NCI-H345 (cell line): ENCODE measurements at places on chromosomes 16 and 17.

- no peak for DNase-seq
These were observed 1140.2 kb downstream of the CDH11 start for GRCh38 chr16:63981639-63982038.

DNA sequence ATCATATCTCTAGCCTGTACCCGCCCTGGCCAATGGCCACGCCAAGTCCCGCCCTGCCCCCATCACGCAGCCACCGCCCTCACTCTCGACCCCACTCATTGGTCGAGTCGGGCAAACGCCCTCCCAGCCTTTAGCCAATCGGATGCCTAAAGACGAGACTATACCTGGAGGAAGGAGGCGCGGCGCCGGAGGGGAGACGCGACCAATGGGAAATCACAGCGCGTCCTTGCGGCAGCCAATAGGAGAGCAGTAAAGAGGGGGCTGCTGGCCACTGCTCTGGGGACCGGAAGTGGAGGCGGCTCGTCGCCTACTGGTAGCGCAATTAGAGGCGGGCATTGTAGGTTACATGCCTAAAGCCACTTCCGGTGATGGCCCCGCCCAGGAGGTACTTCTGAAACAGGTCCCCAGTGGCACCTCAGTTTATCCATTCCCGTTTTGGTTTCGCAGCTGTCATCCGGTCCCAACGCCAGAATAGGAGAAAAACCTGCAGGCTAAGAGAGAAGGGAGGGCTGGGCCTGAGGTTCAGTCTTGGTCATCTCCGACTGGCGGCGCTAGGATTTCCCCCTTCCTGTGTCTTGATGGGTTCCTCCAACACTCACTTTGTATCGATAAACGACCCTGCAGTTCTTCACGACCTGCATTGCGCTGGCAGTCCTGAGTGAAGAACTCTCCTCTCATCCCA lies 3.6 kb upstream of the MTMR4 start:
- DNase-seq: peak; percentile 100

- no peak for DNase-seq
These were observed 16.1 kb downstream of the PIP4K2B start for GRCh38 chr17:38783227-38783626.

DNA sequence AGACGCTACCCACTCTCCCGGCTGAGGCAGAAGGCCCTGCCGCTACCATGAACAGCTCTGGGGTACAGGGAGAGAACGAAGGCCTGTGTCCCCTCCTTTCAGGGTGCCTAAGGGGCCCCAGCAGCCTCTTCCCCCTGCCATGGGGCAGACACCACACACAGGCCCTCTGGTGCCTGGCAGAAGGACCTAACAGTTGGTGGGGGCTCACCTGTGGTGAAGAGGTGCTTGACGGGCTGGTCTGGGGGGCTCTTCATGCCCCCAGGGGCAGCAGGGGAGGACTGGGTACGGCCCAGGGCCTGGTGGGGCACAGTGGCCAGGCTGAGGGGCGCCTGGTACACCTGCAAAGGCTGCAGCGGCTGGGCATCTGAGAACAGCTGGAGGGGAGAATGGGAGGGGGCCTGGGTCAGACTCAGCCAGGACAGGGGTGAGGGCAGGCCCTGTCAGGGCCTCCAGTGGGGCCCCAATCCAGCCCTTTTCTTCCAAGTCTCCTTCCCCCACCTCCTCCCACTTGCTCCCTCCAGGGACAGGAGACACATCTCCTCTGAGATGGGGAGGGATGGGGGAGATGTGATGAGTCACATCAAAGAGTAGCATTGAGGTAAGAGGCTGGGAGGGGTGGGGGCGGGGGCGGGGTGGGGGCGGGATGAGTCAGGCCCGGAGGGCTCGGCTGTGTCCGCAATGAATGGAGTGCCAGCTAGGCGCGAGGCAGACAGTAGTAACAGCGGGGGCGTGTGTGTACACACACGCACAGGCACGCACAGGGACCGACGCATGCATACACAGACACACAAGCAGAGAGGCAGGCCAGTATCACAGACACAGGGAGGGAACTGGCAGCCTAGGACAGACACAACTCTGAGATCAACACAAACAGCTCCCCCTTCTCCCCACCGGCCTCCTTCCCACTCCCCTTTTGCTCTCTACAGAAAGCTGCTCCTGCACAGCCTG lies 16.1 kb downstream of the G6PC3 start:
- DNase-seq: peak; percentile 73

GRCh38 chr16:11768849-11769248 lies 26.2 kb upstream of the TXNDC11 start:
- DNase-seq: no peak

DNA sequence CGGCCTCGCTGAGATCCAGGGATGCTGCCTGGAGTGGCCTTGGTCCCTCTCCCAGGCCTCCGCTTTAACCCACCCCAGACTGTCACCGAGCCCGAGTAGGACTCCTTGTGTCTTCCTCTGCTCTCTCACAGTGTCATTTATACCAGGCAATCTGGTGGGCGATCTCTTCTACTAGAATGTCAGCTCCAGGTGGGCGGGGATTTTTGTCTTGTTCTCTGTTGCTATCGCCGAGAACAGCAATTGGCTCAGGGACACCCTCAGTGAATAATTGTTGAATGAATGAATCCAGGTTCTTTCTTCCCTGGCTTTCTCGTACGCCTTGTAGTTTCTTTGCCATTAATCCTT lies 591 bp downstream of the DHX38 start:
- no peak for DNase-seq

- peak; percentile 5 for DNase-seq
These were observed 62.4 kb downstream of the STH start for GRCh38 chr17:46061435-46061834.

DNA sequence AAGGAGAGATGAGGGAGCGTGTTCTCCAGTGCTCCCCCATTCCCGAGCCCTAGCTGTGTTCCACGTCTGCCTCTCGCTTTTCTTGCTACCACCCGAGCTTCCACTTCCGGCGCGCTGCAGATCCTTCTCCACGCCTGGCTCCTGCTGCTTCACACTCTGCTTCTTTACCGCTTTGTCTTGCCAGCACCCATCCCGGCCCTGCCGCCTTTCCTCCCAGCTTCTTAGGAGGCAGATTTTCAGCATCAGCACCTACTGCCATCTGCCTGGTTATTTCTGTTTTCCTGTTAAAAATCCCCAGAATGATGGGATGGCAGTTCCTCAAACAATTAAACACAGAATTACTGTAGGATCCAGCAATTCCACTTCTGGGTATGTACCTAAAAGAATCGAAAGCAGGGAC lies 64.7 kb downstream of the ELAC2 start:
- DNase-seq: no peak

- no peak for DNase-seq
These were observed 7.2 kb downstream of the EVPL start for GRCh38 chr17:76019833-76020467.

GRCh38 chr17:8255499-8255898 lies 6.4 kb downstream of the PFAS start:
- no peak for DNase-seq

GRCh38 chr16:80463326-80463725 lies 77.5 kb upstream of the DYNLRB2 start:
- no peak for DNase-seq

- no peak for DNase-seq
These were observed at the start of gene CD300LD for GRCh38 chr17:74592087-74592990. TSS of gene CD300LD (minus strand) at chr17:74592283. CDS start at chr17:74592202, 81 bp downstream.

DNA sequence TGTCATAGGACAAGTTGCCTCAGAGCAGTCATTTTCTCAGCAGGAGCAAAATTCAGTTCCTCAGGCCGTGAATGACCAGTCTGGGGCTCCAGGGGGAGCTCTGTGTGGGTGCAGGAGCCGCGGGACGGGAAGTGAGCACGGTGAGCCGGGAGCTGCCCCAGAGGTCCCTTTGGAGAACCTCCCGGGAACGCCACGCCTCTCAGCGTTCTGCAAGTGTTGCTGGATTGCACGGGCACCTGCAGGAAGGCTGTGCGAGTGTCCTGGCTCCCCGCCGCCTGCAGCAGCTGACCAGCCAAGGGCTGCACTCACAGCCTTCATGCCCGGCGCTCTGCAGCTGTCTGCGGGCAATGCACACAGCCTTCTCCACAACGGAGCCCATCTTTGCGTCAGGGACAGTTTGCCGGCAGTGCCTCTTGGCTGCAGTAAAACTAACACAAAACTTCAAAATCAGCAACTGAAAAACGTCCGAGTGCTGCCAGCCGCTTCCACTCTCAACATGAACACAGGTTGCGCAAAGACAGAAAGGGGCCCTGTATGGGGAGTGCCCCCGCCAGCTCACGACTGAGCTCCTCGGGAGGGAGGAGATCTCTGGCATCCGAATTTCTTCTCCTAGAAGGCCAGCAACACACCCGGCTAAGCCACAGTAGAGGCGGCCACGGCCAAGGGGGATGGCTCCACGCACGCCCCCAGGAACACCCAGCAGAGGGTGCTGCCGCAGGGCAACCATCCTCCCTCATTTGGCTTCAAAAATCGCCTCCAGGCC lies 16.0 kb downstream of the NDUFAF8 start:
- no peak for DNase-seq

- no peak for DNase-seq
These were observed 79.8 kb upstream of the TBC1D3K start for GRCh38 chr17:37844158-37844976.

- DNase-seq: no peak
These were observed 11.3 kb upstream of the CYTH1 start for GRCh38 chr17:78793415-78793814.

- DNase-seq: no peak
These were observed 15.8 kb upstream of the TENT4B start for GRCh38 chr16:50137268-50137667.

DNA sequence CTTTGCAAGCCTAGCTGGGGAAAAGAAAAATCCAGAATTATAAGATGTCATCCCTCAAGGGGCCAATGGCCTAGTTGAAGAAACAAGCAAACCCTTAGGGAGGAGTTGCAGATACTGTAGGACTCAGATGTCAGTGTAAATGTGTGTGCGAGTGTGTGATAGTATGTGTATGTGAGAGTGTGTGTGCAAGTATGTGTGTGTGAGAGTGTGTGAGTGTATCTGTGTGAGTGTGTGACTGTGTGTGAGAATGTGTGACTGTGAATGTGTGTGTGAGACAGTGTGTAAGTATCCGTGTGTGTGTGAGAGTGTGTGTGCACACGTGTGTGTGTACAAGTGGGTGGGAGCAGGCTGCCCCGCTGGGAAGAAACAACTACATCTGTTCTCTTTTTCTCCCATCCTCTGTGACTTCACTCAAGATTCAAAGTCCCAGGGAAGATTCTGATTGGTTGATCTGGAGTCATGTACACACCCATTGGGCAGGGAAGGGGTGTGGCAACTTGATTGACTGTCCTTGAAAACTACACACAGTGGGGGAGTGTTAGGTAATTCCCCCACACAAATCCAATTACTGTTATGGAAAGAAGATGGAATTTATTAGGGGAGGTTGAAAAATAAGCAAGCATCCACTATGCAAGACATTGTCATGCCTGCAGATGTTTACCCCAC lies 40.7 kb downstream of the IRX3 start:
- no peak for DNase-seq

DNA sequence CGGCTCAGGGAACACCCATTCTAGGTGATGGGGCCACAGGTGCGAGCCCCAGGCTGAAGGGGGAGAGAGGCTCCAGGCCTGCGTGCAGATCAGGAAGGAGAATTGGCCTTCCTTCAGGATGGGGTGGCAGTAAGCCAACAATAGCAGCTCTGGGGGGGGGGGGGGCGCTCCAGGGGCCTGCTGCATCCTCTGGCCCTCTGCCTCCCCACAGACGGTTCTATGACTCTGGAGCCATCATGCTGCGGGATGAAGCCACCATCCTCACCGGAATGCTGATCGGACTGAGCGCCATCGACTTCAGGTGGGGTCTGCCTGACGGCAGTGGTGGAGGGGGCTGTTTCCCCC lies 6.1 kb downstream of the RUNDC3A start:
- no peak for DNase-seq

DNA sequence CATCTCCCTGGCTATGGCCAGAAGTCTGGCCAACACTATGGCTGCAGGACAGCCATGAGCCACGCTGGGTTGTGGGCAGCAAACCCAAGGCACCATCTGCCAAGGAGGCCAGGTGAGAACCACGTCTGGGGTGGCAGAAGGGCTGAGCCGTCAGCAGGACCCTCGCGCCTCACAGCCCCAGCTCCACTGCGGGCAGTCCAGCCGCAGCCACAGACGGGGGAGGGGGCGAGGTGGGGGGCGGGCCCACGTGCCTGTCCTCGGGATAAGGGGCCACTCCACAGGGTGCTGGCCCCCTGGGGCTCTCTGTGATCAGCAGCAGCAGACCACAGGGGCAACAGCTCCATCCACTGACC lies 6.5 kb upstream of the BAIAP2 start:
- DNase-seq: no peak

- DNase-seq: no peak
These were observed 373.9 kb downstream of the CPPED1 start for GRCh38 chr16:12429756-12430155.

DNA sequence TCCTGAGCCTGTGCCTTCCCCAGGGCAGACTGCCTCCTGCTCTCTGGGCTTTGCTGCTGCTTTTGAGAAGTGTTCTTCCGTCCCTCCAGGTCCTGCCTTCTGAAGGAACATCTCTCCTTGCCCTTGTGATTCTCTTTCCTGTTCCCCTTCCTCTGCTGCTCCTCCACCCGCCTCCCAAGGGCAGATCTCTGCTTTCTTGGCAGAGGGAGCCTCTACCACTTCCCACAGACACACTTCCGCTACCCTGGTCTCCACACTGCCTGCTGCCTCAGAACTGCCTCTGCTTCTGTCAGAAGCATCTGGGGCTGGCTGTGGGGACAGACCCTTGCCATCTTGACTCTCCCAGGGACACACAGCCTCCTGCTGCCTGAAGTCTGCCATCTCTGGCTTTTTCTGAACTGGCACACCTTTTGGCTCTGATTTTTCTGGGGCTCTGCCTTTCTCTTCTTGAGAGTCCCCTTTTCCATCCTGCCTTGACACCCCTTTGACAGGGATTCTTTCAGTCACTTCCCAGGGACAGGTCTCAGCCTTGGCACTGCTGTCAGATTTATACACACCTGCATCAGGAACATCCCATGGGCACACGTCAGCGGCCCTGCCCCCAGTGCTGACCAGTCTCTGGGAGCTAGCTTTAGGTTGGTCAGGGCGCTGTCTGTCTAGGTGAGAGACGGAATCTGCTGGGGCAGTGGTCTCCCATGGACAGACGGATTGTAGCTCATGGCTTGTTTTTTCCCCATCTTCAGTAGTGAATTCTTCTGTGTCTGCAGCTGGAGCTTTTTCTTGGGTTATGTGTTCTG lies 16.6 kb downstream of the GPR179 start:
- DNase-seq: no peak

DNA sequence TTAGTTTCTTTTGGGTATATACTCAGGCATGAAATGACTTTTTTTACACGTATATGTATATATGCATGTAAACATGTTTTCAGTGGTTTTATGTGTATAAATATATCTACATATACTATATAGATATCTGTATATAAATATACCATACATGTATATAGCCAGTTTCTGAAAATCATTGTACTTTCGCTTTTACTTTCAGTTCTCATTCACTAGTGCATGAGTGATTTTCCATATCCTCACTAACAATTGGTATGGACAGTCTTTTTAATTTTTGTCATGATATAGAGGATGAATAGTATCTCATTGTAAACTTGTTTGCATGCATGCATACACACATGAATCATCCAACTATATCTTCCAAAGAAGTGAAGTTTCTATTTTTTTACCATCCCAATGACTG lies 877.1 kb upstream of the CDH8 start:
- no peak for DNase-seq
